Stimulated activated CD8-positive, alpha-beta memory T cell treated with anti-CD3 and anti-CD28 coated beads, Interleukin-7, amount 100 ng/mL, for 1 hour (primary cell): ENCODE measurements at places on chromosomes 7 and 10.

DNA sequence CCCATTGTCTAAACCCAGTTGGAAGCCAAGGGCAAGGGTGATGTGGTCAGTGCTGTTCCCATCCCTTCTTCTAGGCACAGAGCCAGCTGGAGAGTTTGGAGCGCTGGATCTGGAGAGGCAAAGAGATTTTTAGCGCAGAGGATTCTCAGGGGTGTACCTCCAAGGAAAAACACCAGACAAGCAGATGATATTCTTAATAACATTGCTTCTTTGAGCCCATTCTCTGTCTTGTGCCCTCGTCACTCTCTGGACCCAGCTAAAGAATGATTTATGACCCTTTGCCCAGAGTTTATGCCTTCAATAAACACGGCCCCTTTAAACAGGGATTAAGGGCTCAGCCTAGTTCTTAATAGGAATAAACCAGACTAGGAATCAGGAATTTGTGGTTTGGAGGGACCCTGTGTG is 4.7 kb upstream of the HIP1 start:
- no peak for DNase-seq

GRCh38 chr10:100869399-100869798 is 43.4 kb upstream of the SLF2 start:
- DNase-seq, result no peak

DNA sequence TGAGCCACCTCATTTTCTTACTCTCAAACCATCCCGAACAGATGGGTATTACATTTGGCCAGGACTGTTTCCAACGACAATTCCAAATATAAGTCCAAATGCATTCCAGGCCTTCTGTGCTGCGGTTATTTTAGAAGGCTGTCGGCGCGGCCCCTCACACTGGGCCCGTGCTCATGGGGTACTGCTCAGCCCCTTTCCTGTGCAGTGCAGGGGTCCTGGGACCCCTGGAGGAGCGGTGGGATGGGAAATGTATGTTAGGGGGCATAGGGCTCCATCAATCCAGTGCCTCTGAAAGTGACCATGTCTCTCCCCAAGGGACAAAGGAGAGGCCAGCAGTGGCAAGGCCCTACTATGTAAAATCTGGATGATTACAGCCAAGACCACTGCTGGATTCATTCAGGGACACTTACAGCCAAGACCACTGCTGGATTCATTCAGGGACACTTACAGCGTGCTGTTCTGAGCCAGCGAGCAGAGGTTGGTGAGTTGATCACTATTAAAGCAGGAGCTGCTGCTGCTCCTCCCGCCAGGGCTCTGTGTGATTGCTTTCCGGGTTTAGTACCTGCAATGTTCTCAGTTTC is 66.3 kb downstream of the CHST15 start:
- no peak for DNase-seq

DNA sequence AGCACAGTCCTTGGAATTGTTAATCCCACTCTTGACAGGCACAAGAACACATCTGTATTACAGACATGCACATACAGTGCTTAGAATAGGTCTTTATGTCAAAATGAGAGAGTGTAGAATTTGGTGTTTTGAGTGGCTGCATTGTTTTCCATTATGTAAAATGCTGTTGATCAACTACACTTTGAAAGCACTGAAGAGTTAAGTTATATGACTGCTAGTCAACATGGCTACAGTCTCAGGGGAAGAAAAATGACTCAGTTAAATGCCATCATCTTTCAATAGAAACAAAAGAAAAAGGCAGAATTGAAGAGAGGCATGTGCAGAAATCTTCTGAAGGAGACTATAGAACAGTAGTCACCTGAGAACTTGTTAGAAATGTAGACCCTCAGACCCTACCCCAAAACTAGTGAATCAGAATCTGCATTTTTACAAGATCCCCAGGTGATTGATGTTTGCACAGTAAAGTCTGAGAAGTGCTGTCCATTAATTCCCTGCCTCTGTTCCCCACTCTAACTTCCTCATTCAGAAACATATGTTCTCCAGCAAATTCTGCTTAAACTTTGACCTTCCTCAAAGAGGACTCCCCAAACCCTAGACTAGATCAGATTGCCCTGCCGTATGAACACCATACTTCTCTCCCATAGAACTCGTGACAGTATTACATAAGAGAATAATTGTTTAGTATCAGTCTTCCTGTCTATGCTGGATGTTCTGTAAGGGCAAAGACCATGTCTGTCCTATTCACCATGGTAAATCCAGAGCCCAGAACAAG is 16.0 kb downstream of the SND1 start:
- DNase-seq, result no peak

GRCh38 chr10:73218431-73219191 is 28.4 kb downstream of the DNAJC9 start:
- DNase-seq, result no peak

DNA sequence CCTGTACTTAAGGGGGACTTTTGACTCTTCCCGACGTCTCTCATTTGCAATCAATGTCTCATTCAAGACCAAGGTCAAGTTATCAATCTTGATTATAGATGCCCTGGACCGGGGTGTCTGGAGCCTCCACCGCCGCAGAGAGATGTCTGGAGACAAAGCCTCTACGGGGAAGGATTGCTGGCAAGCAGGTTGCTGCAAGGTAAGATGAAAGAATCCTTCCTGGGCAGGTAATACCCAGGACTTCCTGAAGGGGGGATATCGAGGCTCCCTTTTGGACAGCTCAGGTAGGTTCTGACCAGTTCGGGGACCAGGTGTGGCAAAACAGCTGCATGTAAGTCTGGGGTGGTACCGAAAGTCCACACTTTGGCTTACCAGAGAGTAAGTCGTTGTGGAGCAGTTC is 12.5 kb upstream of the CUX1 start:
- DNase-seq, result no peak

GRCh38 chr7:101153969-101154692 is at the start of gene AP1S1:
Gene AP1S1, plus strand, starts transcription at chr7:101154476. Its CDS starts 39 bp downstream, at chr7:101154515.
- DNase-seq, result peak; percentile 73

GRCh38 chr10:71644307-71645180 is 75.0 kb downstream of the C10orf105 start:
- no peak for DNase-seq
